ENCODE measurements at places on chromosomes 12 and 14.
A peak's percentile ranks its signal among the peaks of the same experiment; 100 is the strongest.

DNA sequence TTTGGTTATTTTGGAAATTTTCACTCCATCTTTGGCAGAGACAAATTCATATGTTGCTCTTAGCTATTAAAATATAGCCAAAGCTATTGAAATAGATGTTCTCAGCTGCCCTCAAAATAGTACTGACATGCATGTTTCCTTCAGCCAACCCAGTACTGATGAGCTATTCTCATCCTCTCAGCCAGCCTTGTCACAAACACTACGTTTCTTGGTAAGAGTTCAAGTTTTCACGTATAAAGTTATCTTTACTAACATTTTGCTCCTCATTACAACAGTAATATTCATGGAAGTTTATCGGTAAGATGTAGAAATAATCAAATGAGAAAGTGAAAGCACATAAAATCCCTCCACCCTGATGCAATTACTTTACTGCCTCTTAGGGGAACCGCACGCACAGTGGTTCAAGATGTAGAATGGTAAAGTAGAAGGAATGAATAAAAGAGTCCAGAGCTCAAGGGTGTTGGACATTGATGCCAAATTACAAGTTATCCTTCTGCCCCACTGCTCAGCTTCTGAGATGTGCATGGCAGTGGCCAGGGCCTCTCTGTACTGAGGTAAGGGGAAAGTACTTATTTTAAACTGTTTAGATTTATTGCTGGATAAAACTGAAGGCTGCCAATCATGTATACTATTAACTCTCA is 20.7 kb downstream of the GCH1 start:
- DNase-seq = peak; percentile 33

DNA sequence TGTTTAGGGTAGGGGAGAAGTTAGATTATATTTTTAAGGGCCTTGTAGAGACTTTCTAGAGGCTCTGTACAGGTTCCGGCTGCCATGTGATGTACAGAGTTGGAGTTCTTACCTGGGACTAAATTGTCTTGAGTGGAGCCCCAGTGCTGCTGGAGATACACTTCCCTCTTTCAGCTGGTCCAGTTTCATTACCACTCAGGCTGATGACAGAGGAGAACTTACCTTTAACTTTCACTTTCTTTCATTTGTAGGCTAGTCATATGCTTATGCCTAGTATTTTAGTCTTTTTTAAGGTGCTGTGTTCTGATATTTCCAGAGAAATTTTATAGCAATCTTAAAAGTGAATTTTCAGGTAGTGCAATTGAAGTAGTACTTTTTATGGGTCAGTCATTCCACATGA is 117.3 kb downstream of the ERC1 start:
- DNase-seq = no peak

- no peak for DNase-seq
Observed at GRCh38 chr12:58703866-58704265, 216.4 kb downstream of the LRIG3 start.

GRCh38 chr12:130141105-130141504 is 21.2 kb upstream of the FZD10 start:
- DNase-seq = no peak

DNA sequence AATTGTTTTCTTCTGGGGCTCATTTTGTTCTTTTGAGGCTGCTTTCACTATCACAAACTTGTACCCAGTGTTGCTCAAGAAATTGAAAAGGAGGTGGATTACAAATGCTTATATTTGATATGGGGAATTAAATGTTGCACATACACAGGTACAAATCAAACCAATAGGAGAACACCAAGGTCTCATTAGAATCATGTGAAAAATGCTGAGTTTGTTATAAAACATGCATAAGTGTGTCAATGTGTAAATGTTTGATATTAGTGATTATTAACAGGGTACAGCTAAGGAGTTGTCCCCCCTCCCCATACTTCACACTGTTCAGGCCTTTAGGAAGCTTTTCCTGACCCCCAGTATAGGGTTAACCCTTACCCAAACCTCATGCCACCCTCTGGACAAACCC is 971.2 kb upstream of the SEL1L start:
- no peak for DNase-seq

DNA sequence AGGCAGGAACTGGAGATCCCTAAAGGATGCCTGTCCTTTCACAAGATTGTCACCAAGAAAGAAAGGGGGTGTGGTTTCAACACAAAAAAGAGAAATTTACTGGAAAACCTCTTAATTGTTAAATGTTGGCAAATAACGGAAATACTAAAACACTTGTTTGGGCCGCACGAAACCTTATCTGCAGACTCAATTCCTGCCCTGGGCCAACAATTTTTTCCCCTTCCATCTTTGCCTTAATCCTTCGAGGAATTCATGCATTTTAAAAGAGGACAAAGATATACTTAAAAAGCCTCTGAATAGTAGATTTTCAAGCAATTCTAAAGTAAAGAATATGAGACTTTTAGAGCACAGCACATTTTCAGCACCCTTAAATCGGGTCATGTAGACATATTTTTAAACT is 366.2 kb downstream of the DUSP6 start:
- DNase-seq = no peak

DNA sequence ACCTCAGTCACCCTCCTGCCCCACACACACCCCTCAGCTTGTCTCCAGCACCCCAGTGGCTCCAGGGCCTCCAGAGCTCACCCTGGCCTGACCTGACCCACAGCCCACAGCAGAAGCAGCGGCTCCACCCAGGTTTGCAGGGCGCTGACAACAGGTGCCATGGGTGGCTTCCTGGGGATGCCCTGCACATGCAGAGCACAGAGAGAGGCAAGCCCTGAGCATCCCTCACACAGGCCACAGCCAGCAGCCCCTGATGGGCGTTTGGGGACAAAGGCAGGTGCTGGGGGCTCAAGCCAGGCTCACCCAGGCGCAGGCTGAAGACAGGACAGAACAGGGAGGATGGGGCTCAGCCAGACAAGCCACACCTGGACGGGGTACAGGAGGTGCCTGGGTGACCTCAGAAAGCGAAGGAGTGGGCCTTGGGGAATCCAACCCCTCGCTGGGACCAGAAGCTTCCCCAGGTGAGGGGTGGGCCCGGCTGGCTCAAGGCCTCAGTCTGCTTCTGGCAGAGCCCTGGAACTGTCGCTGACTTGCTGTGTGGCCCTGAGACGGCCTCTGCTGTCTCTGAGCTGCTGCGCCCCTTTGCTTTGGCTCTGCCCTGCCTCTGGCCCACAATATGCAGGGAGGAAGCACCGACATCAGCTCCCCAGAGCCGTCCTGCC is 10.6 kb downstream of the ARL6IP4 start:
- no peak for DNase-seq

DNA sequence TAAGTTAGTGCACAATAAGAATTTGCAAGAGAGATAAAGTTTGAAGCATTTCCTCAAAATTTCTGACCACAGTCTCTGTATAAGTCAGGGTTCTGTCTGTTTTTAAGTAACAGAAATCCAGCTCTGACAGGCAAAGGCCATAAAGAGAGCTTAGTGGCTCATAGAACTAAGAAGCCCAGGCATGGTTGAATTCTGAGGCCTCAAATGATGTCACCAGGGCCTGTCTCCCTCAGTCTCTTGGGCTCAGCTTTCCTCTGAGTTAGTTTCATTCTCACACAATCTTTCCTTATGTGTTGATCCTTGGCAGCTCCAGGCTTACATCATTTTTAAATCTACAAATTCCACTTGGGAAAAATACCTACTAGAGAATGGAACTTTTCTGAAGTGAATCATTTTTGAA is 173.4 kb upstream of the ATP2B1 start:
- no peak for DNase-seq

GRCh38 chr12:81300454-81300853 is 222.6 kb downstream of the ACSS3 start:
- DNase-seq = no peak

GRCh38 chr14:45332360-45332988 is 79.5 kb upstream of the MIS18BP1 start:
- no peak for DNase-seq

DNA sequence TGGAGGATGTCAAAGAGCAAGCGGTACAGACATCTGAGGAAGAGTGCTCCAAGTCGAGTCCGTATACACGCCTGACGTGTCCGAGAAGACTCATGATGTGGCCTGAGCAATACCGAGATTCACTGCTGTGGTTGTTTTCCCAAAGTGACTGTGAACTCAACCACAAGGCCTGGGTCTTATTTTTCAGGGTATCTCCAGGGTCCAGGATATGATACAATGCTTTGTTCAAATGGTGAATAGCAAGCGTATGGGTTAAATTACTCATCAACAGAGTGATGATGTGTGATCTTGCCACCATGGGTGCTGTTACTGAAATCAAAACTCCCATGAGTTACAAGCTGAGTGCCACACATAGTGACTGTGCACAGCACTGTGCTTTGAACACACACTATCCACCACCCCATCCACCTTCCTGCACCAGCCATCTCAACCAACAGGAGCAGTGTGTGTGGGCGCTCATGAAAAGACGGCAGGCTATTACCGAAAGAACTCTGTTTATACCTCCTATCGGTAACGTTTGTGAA is 109.6 kb downstream of the BCAT1 start:
- DNase-seq = no peak

DNA sequence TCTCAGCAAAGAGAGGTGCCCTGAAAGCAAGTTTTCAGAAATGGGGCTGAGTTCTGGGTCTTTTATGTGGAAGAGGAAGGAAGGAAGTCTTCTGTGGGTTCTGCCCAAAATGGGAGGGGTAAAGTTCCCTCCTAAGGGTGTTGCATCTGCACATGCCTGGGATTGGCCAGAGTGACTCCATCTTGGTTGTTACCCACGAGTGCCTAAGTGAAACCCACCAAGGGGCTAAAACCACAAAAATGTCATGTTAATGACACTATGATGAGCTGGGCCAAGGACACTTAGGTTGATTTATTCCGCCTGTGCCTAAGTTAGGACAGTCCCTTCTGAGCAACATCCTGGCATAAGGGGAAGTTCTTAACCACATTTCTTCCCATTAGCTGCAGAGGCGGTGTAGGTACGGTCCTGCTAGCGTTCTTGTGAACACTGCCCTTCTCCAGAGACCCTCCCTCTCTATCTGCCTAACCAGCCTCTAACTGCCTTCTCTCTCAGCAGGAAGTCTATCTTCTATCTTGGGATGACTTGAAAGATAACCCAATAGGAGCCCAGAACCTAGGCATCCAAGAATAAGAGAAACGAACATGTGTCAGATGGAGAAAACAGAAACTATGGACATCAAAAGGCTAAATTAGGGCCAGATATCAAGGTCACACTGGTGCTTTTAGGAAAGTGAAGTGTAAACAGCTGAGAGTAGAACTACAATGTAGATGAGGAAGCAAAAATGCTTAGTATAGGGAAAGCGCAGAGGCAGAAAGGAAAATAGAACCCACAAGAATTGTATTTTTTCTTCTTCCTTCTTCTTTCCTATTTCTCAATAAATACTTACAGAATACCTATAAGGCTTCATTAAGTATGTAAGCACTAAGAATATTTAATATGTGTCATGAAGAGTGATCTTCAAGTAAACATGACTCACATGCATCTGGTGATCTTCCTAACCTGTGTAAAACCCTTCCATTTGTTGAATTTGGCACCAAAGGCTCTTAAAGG is 104.2 kb upstream of the AMN1 start:
- peak; percentile 84 for DNase-seq

- no peak for DNase-seq
Observed at GRCh38 chr12:29634057-29634456, 136.6 kb upstream of the OVCH1 start.

- no peak for DNase-seq
Observed at GRCh38 chr12:82479511-82479910, 121.2 kb downstream of the METTL25 start.

GRCh38 chr14:34536951-34537676 is 2.4 kb downstream of the EAPP start:
- DNase-seq = no peak

DNA sequence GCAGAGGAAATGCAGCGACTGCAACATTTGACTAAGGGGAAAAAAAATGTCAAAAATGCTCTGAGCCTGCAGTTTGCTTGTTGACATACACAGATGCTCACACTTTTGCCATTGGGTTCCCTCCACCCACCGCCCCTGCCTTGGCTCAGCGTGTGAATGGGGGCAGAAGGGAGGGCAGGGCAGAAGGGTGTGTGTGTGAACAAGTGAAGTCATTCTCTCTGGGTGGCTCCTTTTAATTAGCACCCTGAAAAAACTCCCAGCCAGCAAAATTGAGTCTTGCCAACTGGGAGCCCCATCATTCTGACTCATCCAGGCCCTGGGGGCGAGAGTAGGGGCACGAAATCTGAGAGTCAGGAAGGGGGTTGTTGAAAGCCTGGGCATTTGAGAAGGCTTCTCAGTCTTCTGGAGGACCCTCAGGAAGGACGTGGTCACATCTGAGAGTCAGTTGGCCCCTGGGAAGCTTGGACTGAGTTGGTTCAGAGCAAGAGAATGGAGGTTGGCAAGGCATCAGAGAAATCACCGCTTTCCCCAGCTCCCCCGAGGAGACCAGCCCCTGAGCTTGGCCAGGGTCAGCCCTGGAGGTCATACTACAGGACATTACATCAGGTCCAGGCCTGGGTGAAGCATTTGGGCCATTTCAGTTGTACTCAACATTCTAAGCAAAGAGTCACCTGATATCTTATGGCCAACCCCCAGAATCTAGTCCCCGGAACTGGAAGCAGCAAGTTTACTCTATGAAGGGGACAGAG is 22.7 kb upstream of the KRT78 start:
- no peak for DNase-seq

DNA sequence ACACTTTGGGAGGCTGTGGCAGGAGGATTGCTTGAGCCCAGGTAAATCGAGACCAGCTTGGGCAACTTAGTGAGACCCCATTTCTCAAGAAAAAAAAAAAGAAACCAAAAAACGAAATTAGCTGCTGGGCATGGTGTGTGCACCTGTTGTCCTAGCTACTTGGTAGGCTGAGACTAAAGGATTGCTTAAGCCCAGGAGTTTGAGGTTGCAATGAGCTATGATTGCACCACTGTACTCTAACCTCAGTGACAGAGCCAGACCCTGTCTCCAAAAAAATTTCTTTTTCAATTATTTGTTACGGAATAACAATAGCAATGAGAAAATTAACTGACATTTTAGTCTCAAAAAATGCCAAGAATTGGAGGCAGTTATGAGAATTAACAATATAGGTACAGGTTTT is 128.0 kb downstream of the CCDC91 start:
- peak; percentile 25 for DNase-seq

- DNase-seq = no peak
Observed at GRCh38 chr12:58148405-58148804, 207.0 kb downstream of the ATP23 start.

DNA sequence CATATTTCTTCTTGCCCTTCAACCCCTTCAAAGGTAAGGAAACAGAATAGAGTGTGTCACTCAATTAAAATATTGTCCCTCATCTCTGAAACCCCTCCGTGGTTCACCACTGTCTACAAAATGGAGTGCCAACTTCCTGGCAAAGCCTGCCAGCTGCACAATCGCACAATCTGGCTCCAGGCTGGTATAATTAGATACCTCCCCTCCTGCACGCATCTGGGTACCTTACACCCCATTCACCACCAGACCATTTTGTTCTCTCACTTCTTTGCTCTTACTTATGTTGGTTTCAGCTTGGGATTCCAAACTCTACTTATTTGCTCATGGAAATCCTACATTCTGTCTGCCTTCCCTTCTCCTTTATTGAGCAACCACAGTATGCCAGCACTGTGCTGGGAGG is 314.9 kb downstream of the NUAK1 start:
- DNase-seq = no peak
